A549 (cell line): ENCODE measurements at places on chromosomes 16 and 17. TPM values are rescaled to one million over a fixed set of nuclear protein-coding genes. Genes with fewer than 3 reads are reported as not detected.
A peak's percentile ranks its signal among the peaks of the same experiment; 100 is the strongest.

Gene LRRC75A
- 0.54 to 0.85 TPM (median 0.84 TPM) in 3 replicates for polyA plus RNA-seq

Gene TSPAN10
- polyA plus RNA-seq, result 5.4 to 7.1 TPM (median 6.3 TPM) in 3 replicates

Gene GPR179
- 0.04 to 0.08 TPM (median 0.05 TPM) in 3 replicates for polyA plus RNA-seq

DNA sequence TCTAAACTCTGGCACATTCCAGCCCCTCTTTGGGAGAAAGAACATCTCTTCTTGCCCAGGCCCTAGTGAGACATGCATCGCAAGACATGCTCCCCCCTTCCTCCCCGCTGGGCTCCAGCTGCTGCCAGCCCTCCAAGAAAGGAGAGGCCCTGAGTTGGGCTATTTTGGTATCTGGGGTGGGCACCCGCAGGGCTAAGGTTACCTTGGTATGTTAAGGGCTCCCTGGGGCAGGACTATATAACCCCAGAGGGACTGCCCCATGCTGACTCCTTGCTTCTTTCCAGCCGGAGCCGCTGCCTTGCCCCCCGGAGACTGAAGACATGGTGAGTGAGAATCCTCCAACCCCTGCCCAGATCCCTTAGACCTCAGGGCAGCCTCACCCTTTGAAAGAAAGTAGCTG is at the start of gene MYL11:
TSS of gene MYL11 (plus strand) at position 265 of the 400 bp plus-strand sequence. CDS start at position 321, 56 bp downstream.
- no peak for DNase-seq

DNA sequence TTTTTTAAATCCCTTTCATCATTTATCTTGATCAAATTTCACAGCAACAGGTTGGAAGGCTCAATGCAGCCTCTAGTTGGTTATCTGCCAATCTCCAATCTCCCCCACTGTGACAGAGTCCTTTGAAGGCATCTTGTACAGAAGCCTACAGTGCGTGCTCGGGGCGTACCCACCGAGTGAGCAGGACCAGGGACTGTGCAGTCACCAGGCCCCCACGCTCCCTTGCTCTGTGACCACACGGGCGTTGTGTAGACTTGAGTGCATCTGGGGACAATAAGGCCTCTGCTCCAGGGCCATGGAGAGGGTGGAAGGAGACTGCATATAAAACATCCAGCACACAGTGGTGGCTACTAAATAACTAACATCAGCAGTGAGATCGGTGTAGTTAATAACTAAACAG is 63.4 kb downstream of the GTF3C1 start:
- DNase-seq, result no peak

Gene ZG16B
- polyA plus RNA-seq, result 0.40 to 0.59 TPM (median 0.54 TPM) in 3 replicates

Gene CES1
- 17.9 to 18.5 TPM (median 18.1 TPM) in 3 replicates for polyA plus RNA-seq

DNA sequence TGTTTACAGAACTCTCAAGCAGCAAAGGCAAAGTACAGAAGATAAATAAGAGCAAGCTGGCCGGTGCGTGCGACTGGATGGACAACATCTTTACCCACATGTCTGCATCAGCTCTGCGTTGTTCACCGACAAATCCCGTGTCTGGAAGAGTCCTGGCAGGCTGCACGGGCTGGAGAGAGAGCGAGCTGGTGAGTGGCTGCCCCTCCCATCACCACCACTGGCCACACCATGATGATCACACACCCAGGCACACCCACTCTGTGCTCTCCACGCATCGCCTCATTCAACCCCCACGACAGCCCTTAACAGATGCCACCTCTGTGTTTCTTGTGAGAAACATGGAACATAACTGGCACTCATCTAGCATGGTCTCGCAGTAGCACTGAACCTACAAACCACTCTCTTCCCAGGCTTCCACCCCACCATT is 59.2 kb downstream of the ANKRD11 start:
- peak; percentile 52 for DNase-seq

DNA sequence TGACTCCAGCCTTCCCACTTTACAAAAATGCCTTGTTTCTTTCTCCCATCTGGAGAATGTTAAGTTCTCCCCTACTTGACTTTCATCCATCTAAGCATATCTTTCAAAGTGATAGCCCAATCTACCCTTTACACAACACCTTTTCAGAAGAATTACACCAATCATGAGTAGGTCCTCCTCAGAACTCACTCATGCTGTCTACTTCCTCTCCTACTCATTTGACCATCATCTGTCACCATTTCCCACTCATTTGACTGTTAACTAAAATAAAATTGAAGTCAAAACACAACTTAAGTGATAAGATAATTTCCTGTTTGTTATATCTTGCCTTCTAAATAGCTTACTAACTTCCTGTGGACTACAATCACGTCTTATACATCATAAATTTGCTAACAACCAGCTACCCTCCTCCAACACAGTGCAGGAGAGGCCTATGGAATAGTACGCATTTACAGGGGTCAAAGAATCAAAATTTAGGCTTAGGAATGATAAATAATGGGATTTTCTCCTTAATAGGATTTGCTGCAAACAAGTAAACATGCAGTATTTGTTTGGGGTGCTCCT is 16.1 kb downstream of the KCNJ16 start:
- no peak for DNase-seq

- peak; percentile 95 for DNase-seq
Observed at GRCh38 chr16:80027007-80027965, 426.7 kb upstream of the MAF start.

Gene STAT3
- polyA plus RNA-seq, result 97.8 to 115 TPM (median 109 TPM) in 3 replicates

DNA sequence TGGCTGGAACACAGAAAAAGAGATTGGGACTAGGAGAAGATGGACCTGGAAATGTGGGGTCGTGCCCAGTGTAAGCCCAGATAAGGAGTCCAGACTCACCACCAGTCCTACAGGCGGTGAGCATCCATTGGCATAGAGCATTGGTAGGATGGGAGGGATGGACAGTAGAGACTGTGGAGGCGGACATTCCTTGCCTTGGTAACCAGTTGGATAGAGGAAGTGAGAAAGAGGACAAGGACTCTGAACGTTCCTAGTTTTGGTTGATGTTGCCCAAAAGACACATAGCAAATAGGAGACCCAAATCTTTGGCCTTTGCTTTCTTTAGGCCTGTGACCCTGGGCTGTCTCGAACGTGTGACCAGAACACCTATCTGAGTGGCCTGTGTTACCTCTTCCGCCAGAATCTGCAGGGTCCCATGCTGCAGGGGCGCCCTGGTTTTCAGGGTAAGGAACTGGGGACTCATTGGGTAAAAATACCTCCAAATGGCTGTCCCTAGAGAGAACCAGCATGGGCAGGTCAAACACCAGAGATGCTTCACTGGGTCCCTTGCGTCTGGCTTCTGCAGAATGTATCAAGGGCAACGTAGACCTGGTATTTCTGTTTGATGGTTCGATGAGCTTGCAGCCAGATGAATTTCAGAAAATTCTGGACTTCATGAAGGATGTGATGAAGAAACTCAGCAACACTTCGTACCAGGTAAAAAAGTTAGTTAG is 6.4 kb downstream of the ITGAL start:
- no peak for DNase-seq

DNA sequence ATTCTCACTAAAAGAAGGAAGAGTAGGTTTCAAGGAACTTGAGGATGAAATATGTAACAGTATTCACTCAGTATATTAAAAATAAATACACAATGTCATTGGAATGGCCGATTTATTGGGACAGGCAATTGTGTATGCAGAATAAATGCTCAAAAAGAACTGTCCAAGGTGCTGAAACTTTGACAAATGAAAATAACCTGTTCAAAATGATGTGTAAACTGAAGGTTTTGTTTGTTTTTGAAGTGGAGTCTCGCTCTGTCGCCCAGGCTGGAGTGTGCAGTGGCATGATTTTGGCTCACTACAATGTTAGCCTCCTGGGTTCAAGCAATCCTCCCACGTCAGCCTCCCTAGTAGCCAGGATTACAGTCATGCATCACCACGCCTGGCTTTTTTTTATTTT is 318.7 kb upstream of the RBFOX1 start:
- no peak for DNase-seq
